CD4-positive, alpha-beta T cell treated with Interleukin-15 for 4 hours (primary cell): ENCODE measurements at places on chromosomes 7 and 10.
A peak's percentile ranks its signal among the peaks of the same experiment; 100 is the strongest.

DNA sequence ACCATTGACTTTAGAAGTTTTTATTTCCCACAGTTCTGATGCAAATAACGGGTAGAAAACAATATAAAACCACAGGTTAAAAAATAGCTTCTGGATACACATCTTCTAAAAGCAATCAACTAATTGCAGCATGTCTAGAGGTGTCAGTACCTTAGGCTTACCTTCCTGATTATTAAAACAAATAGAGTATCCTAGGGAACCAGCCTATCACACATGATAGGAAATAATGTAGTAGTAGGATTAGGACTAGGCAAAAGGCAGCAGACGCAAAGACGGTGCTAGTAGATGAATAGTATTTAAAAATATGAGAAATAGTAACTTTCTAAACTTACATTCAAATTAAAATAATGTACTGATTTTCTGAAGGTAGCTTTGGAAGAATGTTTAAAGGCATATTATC is 41.7 kb upstream of the PHYHIPL start:
- no peak for DNase-seq

- no peak for DNase-seq
These were observed 192.9 kb upstream of the PLXDC2 start for GRCh38 chr10:19623321-19623720.

- no peak for DNase-seq
These were observed 669.3 kb upstream of the LRRN3 start for GRCh38 chr7:110421490-110422241.

DNA sequence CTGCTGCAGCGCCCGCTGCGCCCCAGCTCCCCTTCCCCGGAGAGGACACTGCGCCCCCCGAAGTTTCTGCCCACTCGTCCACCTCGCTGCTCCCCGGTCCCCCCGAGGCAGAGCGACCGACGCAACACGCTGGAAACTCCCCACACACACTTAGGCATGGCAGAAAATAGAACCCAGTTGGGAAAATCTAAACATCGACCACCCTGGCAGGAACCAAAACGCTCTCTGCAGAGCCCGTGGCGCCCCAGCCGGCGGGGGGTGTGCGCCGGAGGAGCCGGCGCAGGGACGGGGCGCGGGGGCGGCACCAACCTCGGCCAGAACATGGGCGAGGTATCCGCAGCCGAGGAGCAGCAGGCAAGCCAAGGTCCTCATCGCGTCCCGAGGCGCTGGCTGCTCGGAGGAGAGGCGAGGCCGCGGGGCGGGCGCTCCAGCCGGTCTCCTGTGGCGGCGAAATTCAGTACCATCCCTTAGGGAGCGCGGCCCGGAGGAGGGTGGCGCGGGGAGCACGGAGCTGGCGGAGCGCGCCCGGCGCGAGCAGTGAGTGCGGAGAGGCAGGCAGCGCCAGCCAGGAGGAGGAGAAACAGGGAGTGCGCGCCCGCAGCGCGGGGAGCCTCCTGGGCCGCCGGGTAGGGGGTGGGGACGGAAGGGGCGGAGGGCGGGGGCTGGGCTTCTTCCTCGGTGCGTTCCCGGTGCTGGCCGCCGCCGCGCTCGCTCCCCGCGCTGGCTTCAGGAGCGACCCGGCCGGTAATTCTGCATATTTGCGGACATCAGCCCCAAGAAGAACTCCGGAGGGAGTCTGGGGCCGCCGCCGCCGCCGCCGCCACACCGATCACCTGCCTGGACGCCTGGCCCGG is 789 bp downstream of the PDGFA start:
- DNase-seq, result no peak

GRCh38 chr7:73451780-73452398 is 18.3 kb downstream of the FZD9 start:
- peak; percentile 62 for DNase-seq

DNA sequence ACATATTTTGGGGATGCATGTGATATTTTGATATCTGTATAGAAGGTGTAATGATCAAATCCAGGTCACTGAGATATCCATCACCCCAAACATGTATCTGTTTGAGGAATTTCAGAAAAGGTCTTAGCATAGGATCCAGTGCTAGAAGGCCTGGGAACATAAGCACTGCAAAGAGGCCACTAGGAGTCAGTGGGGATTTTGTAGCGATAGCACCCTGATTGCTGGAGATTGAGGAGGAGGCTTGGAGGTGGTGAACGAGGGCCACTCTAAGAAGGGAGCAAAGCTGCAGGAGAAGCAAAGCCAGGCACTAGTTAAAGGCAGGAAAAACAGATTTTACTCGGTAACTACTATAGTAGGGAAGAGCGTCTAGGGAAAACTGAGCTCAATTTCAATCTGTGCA is 324.0 kb downstream of the LHFPL3 start:
- DNase-seq, result no peak

DNA sequence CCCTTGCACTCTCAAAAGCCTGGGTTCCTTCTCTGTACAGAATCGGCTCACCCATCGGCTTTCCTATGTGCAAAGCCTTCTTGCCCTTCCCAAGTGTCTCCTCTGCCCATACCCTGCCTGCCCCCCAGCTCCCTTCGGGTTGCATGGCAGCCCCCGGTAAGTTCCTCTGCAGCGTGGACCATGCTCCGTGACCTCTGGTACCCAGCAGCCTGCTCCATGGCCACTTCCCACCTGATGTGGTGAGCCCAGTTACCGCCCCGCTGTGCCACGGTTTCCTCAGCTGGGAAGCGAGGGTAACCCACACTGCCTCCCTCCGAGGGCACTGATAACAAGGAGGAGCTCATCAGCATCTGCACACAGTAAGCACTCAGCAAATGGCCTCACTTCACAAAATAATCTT is 106.8 kb upstream of the DDC start:
- DNase-seq, result no peak

GRCh38 chr7:18268571-18268970 is 227.0 kb upstream of the HDAC9 start:
- DNase-seq, result no peak

DNA sequence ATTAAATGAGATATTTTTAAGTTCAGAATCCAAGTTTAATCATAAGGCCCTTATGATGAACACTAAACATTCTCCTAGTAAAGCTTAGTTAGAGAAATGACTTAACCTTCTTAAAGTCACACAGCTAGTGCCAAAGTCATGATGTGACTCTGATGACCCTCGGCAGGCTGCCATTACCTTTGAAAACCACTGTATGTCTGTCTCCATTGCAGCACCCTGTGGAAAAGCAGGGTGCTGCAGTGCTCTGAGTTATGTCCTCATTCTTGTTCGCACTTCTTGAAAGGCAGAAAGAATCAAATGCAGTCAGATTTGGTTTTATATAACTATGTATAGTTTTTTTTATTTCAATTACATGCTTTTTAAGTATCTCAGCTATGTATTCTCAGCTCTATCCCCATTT is 105.0 kb downstream of the PHTF2 start:
- DNase-seq, result peak; percentile 16

- DNase-seq, result peak; percentile 33
These were observed 25.8 kb upstream of the PPP2R2D start for GRCh38 chr10:131874991-131875451.

- no peak for DNase-seq
These were observed 85.5 kb downstream of the NKX6-2 start for GRCh38 chr10:132700156-132701098.

DNA sequence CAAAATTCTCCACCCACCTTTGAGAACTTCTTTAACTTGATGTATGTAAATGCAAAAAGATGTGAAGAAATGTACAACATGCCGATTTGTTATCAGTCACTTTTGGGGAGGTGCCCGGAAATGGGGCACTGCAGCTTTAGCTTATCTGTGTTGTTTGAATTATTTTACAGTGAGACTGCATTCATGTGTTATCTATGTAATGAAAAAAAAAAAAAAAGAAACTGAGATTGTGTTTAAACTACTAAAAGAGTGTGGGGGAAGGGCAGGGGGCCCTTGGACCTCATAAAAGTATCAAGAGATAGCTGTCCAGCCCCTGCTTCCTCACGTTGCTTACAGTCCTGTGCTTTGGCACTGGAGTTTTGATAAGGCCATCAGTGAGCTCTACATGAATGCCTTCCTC is 259.4 kb downstream of the STK31 start:
- no peak for DNase-seq

- no peak for DNase-seq
These were observed 994 bp downstream of the SLC25A28 start for GRCh38 chr10:99619090-99619800.

DNA sequence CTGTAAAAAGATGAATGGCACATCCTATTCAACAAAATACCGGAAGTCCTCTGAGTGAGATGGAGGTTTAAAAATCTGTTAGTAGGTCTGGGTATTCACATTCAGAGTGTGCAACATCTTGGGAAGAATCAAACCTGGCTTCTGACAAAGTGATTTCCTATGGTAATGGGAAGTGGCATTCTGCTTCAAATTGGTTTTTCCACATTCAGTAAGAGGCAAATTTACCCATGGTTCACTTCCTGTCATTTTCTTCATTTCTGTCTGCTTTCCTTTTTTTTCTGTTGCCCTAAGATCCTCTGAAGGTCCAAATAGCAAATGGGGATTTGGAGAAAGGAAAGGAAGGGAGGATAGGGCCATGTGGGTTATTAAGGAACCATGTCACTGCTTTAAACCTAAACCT is 218.3 kb downstream of the DOCK4 start:
- DNase-seq, result no peak

DNA sequence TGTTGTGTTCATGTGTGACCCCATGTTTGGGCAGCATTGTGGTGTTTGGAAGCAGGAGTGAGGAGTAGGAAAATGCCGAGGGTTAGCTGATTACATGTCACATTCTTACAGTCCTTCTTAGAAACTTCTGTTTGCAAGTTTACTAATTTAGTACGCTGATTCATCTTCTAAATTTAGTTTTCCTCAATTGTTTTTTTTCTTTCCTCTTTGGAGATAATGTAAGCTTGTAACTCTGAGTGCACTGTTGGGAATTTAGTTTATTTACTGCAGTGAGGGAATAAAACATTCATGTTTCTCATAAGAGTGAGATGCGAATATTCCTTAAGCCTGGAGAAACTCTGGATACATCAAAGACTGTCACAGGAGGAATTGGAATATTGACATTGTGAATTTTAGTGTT is 135.0 kb downstream of the NT5C2 start:
- no peak for DNase-seq

DNA sequence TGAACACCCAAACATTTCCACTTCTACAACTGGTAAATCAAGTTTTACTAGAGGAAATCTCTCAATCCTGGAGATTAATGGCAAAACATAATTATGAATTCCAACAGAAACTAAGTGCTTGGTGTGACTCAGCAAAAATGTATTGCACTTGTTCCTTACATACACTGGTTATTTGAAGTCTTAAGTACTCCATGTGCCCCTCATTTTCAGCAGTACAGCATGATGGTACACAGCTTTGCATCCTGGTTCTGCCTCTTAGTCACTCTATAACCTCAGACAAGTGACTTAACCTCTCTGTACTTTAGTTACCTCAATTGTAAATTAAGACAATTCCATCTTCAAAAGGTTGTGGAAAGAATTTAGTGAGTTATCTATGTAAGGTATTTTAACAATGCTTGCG is 12.9 kb downstream of the SLC16A12 start:
- no peak for DNase-seq

DNA sequence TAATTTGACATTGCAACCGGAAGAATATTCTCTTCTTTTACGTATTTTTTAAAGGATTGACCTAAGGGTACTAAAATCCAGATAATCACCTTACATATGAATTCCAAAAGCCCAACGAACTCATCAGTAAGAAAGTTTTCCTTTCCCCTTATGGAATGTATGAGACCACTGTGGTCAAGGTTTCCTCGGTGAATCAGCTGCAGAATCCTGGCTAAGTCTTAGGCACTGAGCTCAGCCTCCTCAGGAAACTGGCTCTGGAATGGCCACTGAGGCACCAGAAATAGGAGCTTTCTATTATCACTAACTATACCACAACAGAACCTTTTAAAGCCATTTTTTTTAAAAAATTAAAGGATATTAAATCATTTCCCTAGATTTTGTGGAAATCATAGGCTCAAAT is 21.0 kb downstream of the SVIL start:
- no peak for DNase-seq

GRCh38 chr7:43492896-43493295 is 90.0 kb upstream of the STK17A start:
- no peak for DNase-seq

DNA sequence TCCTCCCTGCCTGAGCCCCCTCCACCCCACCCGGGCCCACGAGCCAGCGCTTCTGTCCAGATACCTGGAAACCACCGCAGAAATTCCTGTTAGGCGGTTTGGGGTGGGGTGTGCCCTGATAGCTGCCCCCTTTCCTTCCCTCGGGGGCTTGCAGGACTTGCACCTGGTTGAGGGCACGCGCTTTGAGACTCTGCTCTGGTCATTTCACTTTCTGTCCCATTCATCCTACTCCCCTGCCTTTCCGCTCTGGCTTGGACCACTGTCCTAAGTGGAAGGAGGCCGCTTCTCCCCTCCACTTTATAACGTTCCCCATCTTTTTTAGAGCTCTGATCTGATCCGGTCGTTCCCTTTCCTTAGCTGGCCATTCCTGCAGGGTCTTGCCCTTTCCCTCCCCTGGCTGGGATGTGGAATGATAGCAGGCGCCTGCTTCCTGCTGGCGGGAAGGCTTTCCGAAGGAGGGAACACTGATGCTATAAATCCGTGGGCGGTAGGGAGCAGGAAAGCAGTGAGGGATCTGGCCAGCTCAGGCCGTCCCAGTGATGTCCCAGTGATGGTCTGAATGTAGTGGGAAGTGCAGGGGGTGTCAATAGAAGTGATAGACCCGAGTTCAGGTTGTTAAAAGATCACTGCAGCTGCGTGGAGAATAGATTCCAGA is 852 bp upstream of the PRKAR1B start:
- DNase-seq, result no peak

DNA sequence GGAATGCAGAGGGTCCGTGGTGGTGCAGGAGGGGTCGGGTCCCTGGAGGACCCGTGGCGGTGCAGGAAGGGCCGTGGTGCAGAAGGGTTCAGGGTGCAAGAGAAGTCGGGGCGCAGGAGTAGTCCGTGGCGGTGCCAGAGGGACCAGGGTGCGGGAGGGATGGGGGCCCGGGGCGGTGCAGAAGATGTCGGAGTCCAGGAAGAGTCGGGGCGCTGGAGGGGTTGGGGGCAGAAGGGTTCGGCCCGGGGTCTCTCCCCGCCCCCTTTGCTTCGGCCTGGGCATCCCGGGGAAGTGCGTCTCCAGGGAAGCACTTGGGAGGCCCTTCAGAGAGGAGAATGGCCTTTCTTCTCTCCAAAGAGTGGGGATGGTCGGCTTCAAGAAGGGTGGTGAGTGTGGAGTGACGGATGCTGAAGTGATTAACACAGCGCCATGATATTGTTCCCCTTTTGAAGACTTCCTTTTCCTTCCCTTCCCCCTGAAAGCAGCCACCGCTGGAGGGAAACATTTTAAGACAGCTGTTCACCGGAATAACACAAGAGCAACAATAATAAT is 997 bp downstream of the WDR37 start:
- no peak for DNase-seq

GRCh38 chr10:70475661-70476060 is 2.9 kb upstream of the PALD1 start:
- no peak for DNase-seq

- no peak for DNase-seq
These were observed 35.3 kb upstream of the SEMA3C start for GRCh38 chr7:80954191-80954590.

DNA sequence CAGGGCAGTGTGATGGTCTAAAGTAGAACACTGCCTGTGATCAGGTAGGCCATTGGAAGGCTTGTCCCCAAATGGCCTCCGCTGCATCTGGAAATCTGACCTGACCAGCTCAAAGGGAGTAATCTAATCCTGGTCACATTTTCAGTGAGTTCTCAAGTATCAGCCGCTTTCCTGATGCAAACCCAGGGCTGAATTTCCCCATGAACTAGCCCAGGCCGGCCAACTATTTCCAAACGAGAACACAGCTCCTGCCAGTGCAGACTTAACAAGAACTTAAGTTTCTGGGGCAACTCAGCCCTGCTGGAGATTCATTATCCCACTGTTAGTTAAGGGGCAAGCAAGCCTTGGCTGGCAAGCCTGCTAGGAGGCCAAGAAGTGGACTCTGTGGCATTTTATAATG is 59.6 kb upstream of the FAM180A start:
- DNase-seq, result no peak
